ENCODE measurements at places on chromosomes 16 and 17.

DNA sequence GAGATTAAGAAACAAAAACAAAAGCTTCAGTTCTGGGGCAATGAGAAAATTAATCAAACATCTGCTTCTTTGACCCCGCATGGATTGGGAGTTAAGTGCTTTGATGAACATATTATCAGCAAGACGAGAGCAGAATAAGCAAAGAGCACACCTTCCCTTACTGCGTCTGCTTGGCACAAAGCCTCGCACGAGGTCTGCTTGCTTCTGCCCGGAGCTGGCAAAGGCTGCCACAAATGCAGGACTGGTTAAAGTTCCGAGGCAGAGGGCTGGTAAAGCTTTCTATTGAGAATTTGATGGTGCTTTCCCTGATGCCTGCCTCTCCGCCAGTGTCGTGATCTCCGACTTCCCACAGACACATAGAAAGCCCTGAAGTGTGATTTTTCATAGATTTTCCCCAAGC, 17.0 kb downstream of the VAT1L start:
- DNase-seq: no peak

GRCh38 chr16:71658771-71659170, 32.8 kb downstream of the MARVELD3 start:
- no peak for DNase-seq

DNA sequence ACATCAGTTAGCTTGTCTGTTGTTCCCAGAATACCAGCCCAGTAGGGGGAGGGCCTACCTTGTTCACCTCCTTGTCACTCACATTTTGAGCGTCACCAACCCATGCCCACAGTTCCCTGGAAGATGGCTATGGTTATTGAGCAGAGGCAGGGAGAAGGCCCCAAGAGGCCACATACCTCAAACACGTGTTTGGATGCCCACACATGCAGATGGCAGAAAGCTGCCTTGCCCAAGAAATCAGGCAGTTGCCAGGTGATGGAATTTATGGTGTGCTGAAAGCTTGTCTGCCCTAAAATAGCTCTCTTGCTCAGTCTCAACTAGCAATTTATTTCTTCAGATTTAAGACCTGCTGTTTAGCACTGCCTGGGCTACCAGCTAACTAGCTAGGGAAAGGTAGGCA, 16.5 kb upstream of the CMTM4 start:
- DNase-seq: no peak

DNA sequence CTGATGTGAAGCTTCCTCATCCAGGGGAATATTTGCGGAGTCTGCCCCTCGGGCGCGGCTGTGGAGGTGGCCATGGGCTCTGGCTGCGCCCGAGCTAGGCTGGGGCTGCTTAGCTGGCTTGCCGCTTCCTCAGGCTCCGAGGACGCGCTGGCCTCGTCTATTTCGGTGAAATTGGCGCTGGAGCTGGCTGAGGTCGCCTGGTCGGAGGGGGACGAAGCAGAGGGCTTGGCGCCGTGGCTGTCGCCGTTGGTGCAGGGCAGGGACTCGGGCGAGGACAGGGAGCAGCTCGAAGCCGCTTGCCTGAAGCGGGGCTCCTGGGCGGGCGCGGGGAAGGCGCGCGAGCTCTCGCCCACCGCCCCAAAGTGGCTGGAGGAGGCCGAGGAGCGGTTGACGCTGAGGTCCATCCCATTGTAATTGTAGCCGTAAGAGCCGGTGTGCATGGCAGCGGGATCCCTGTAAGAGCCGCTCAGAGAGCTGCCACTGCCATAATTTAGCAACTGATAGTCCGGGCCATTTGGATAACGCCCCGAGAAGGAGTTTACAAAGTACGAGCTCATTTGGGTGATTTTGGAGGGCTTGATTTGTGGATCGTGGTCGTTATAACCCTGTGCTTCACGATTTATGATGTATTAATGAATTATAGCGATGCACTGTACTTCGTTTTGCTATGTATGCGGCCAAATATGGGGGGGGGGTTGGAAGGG, at the start of gene HOXB5:
Gene HOXB5, minus strand, starts transcription at position 654 of the 704 bp plus-strand sequence. Its CDS starts 97 bp downstream, at position 557.
- no peak for DNase-seq

GRCh38 chr17:38619451-38619795, 13.7 kb upstream of the SRCIN1 start:
- no peak for DNase-seq

DNA sequence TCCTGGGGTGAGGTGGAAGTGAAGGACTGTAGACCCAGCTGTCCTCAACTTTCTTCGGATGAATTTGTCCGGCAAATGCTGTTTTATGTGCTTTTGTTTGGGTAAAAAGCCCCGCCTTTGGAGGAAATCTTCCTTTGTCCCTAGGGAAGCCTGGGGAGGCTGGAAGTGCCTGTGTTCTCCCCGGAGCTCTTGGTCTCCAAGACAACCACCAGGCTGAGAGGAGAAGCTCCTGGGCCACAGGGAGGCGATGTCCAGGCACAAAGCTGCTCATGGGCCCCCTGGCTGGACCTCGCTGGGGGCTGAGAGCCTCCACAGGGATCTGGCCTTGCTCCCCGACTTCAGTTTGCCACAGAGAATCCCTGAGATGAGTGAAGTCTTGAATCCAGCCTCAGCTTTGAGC, 293.1 kb upstream of the N4BP1 start:
- DNase-seq: no peak

- DNase-seq: no peak
Measured at GRCh38 chr17:40992666-40993065, 1.3 kb downstream of the KRTAP3-3 start.

GRCh38 chr16:46833460-46833800, 2.5 kb upstream of the C16orf87 start:
- no peak for DNase-seq

- DNase-seq: no peak
Measured at GRCh38 chr16:67935101-67935401, 1.6 kb downstream of the PSMB10 start.

DNA sequence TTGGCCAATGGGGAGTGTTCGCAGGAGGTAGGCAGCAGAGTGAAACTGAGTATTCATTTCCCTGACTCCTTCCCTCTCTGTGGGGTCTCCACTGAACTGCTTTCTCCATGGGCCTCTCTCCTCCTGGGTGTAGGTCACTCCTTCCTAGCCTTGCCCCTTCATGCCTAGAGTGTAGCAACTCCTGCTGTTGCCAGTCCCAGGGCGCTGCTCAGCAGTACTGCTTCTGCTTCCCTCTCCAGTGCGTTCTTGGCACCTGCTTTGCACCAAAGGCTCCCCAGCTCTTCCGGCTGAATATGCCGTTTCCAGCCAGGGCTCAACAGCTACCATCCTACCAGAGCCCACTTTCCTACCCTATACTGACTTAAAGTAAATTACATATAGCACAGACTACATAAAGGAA, 92.2 kb downstream of the MAF start:
- no peak for DNase-seq

GRCh38 chr16:68504066-68504465, 35.0 kb upstream of the ZFP90 start:
- DNase-seq: no peak

- no peak for DNase-seq
Measured at GRCh38 chr16:4260360-4260759, 12.5 kb downstream of the TFAP4 start.

- no peak for DNase-seq
Measured at GRCh38 chr16:88993166-88993761, 16.3 kb upstream of the CBFA2T3 start.

DNA sequence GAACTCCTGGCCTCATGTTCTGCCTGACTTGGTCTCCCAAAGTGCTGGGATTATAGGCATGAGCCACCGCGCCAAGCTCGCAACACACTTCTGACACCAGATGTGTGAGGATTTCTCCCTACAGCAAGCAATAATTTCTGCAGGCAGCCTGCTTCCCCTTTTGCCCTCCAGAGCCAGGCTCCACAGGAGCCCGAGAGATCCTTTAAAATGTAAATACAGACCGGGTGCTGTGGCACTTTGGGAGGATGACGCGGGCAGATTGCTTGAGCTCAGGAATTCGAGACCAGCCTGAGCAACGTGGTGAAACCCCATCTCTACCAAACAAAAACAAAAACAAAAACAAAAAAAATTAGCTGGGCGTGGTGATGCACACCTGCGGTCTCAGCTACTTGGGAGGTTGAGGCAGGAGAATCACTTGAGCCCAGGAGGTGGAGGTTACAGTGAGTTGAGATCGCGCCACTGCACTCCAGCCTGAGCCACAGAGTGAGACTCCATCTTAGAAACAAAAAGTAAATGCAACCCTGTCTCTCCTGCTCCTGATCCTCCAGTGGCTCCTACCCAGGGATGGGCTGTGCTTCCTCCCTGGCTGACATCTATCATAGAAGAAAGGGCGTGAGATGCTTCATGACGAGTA, 14.7 kb downstream of the C16orf96 start:
- no peak for DNase-seq

- no peak for DNase-seq
Measured at GRCh38 chr17:1908699-1909309, 79.0 kb downstream of the RPA1 start.

DNA sequence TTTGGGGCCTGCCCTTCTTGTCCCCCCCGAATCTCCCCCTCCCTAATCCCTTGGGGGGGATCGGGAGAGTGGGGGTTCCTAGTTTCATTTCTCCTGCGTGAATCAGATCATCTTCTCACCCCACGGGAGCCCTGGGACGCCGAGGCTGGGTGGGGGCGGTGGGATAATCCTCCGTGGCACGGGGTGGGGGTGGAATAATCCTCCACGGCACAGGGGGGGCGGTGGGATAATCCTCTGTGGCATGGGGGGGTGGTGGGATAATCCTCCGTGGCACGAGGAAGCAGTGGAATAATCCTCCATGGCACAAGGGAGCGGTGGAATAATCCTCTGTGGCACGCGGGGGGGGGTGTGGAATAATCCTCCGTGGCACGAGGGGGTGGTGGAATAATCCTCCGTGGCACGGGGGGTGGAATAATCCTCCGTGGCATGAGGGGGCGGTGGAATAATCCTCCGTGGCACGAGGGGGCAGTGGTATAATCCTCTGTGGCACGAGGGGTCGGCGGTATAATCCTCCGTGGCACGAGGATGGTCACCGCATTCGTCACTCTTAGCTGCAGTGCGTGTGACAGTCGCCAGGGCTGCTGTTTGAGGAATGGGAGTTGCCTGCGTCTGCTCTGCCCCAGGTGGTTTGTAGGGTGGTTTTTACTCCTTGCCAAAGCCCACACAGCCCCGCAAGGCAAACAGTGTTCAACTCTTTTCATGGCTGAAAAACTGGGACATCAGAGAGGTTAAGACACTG, 156.9 kb downstream of the LAT start:
- DNase-seq: no peak

- DNase-seq: no peak
Measured at GRCh38 chr16:84786605-84787262, 33.1 kb upstream of the CRISPLD2 start.

DNA sequence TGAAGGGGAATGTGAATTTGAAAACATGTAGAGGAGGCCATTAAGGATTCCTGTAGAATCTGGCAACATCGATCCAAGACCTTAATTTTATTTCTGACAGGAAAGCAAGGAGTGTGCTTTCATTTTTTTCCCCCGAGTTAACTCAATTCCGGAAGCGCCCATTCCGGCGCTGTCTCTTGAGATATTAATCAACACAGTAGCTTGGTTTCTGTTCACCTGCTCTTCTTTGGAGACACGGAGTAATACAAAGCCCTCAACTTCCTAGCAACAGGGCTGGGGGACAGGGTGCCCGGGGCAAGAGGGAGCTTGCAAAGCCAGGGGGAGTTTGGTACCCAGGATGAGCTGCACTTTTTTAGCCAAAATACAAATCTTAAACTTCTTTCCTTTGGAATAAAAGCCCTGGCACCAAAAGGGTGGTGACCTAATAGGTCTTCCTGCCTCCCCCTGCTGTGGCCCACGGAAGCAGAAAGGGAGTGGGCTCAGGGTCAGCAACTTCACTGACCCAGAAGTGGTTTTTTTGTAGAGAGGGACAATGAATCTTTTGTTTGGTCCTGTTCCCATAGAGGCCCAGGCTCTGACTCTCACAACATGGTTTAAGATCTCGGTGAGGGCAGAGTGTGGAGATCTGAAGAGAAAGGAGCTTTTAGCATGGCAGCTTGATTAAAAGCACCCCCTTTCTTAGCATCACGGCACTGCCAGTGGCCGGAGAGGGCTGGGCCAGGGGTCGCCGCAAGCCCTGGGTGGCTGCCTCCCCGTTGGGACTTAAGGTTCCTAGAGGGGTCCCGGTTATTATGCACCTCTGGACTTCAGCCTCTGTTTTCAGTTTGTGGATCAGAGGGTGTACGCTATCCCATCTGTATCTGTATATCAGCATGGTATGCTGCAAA, 207.3 kb downstream of the CCDC182 start:
- no peak for DNase-seq

- DNase-seq: peak; percentile 100
Measured at GRCh38 chr17:41688641-41689496, at the start of gene EIF1. EIF1 (plus strand) TSS chr17:41688885; CDS start chr17:41689039, 154 bp downstream.

GRCh38 chr16:19840524-19841110, 44.0 kb downstream of the GPRC5B start:
- DNase-seq: no peak

GRCh38 chr17:75861927-75862317, 6.8 kb upstream of the WBP2 start:
- DNase-seq: no peak

DNA sequence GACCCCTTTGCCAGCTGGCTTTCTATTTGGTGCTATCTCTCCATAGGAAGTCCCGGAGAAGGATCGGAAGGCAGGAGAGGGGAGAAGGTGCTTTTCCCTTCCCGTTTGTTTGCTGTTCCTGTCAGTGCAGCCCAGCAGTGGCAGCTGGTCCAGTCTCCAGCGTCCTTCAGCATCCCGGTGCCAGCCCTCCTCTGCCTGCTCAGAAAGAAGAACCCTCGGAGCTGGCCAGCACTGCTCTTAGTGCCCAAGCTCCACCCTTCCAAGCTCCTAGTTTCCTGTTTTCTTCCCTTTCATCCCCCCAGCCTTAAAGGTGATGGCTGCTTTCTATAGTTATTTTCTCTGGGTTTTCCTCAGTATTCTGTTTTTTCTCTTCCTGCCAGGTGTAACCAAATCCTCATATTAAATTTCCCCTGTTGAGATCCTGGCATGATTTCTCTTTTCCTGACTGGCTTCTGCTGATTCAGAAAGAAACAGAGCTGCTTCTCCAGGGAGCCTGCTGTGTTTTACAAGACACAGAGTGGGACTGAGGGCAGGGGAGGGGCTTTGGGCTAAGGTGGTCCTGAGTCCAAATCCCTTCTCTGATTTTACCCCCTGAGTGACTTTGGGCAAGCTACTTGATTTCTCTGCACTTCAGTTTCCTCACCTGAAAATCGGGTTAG, 186.8 kb downstream of the COPRS start:
- no peak for DNase-seq

- DNase-seq: no peak
Measured at GRCh38 chr16:12925026-12925800, 23.8 kb downstream of the SHISA9 start.

DNA sequence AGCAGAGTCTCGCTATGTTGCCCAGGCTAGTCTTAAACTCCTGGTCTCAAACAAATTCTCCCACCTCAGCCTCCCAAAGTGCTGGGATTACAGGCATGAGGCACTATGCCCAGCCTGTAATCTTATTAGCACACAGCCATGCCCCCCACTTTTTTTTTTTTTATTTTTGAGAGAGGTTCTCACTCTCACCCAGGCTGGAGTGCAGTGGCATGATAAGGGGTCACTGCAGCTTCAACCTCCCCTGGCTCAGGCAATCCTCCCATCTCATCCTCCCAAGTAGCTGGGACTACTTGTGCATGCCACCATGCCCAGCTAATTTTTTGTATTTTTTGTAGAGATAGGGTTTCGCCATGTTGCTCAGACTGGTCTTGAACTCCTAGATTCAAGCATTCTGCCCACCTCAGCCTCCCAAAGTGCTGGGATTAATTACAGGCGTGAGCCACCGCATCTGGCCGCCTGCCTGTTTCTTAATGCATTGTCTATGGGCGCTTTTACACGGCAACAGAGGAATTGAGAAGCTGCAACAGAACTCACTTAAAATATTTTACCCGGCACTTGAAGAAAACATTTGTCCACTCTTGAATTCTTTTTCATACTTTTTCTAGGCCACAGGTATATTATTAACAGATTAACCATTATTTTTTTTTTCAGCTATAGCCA, 8.8 kb upstream of the CEP20 start:
- DNase-seq: no peak

- no peak for DNase-seq
Measured at GRCh38 chr16:54912720-54913119, 17.9 kb upstream of the IRX5 start.
